Vagina (tissue), 2 donors: ENCODE measurements at places on chromosomes 4 and X.

DNA sequence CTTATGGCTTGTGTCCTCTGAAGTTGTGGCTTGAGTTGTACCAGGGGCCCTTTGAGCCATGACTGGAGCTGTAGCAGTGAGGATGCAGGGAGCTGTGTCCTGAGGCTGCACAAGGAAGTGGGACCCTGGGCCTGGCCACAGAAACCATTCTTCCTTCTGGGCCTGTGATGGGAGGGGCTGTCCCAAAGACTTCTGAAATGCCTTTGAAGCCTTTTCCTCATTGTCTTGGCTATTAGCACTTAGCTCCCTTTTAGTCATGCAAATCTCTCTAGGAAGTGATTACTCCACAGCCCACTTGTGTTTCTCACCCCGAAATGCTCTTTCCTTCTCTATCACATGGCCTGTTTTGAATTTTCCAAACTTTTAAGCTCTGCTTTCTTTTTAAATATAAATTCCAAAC is 92.4 kb downstream of the FHDC1 start:
- DNase-seq: no peak

DNA sequence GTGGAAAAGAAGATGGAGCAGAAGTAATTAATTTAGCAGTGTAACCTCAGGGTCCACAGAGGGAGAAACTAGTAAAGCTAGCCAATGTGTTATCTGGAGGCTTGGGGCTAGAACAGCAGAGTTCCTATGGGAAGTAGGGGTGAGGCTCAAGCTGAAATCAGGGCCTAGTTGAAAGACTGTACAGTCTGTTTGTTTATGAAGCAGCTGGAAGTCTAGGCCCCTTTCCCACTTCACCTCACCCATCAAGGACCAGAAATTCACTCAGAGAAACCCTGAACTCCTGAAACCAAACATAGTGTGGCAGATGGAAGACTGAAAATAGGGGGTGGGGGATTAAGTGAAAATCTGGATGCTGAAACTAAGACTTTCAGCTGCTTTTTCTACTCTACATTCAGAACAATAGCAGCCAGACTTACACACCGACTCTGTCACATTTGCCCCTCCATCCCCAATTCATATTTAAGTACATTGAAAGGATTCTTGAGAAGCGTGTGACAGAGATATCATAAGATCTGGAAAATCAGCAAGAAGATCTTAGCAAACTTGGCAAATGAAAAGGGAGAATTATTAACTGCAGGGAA is 32.6 kb upstream of the FAM241A start:
- no peak for DNase-seq

DNA sequence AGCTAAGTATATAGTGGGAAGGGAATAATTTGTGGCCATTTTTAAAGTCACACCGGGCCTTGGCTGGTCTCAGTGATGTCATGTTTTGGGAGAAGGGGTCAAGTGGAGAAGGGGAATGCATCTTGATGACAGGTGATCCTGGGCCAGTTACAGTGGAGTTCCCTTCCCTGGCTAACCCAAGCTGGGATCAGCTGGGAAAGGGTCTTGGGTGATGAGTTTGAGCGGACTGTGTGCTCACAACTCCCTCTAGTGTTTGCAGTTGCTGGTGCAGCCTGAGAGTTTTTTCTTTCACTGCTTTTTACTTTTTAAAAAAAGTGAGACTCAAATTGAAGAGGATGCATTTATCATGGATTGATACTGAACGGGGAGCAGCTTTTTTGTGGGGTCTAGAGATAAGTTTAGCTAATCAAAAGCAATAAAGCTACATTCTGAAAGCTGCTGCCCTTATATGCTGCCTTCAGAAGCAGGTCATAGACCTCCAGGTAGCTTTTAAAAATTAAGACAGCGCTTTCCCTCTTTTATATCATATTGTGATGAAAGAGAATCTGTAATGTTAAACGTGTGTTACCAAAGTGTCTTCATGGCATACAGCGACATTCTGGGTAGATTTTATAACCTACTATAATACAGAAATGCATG is 164.7 kb downstream of the DCLK2 start:
- no peak for DNase-seq

DNA sequence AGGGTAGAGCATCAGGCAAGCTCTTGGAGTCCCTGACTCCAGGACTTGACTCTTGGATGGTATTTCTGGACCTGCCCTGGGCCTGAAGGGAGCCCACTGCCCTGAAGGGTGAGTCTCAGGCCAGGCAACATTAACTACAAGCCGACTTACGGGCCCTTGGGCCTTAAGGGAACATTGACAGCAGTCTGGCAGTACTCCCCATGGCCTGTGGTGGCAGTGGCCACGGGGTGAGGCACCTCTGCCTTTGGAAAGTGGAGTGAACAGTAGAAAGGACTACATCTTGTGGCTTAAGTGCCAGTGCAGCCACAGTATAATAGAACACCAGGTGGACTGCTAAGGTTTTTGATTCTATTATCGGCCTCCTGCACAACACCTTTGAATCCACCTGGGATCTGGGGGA is 36.3 kb downstream of the SH3BGRL start:
- no peak for DNase-seq

GRCh38 chr4:111283066-111283677 is 660.3 kb upstream of the PITX2 start:
- no peak for DNase-seq

GRCh38 chr4:38424151-38424871 is 239.7 kb upstream of the KLF3 start:
- DNase-seq: no peak

DNA sequence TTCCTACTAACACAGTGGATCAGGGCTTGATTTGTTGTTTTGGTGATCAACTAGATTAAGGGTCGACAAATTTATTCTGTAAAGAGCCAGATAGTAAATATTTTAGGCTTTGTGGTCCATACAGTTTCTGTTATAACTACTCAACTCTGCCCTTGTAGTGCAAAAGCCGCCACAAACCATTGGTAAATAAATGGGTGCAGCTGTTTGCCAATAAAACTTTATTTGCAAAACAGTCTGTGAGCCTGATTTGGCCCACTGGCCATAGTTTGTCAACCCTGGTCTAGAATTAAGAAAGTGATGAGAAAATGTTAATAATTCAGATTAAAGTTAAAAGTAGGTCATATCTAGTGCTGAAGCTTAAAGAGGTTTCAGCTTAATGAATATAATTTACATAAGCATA is 84.0 kb upstream of the TRIM2 start:
- no peak for DNase-seq

- no peak for DNase-seq
Observed at GRCh38 chr4:184216515-184216914, 1.2 kb downstream of the ENPP6 start.

- DNase-seq: no peak
Observed at GRCh38 chr4:26272654-26273615, 47.9 kb upstream of the RBPJ start.

DNA sequence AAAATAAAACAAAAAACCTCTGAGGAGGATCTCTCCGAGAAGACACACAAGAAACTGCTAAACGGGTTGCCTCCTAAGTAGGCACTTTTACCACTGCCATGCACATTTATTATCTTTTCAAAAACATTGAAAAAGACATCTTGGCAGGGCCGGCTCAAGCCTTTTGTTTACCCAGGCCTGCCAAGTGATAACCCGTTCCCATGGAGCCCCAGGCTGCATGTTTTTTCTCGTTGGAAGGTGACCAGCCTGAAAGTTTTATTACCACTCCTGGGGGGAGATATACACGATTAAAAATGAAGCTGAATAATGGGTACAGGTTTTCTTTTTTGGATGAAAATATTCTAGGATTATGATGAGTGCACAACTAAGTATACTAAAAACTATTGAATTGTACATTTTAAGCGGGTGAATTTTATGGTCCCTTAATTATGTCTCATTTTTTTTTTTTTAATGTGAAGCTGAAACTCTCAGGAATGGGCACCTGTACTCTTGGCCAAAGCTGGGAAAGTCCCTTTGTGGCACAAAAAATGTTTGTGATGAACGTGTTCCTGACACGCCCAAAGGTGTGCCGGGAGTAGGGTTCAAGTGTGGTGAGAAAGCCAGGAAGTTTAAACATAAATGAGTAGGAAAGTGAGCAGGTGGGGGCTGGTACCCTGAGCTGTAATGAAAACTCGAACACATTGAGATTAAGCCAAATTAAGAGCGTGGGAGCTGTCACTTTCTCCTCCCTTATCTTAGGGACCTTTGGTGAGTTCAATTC is 1.5 kb upstream of the MAP7D2 start:
- DNase-seq: no peak

DNA sequence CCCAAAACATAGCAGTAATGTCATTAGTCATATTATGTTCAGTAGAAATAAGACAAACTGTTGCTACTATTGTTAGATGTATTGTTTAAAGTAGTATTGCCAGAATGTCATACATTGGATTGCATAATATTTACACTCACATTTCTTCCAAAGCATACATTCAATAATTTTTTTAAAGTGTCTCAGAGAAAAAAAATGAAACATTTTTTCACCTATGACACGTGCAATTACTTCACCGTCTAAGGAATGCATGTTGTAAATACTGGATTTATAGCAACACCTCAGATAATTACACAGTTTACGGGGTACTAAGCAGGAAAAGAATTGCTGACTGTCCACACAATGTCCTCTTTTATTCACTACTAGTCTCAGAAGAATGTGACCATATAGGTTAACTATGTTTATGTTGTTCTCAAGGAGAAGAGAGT is 162.1 kb downstream of the PCDH18 start:
- no peak for DNase-seq

DNA sequence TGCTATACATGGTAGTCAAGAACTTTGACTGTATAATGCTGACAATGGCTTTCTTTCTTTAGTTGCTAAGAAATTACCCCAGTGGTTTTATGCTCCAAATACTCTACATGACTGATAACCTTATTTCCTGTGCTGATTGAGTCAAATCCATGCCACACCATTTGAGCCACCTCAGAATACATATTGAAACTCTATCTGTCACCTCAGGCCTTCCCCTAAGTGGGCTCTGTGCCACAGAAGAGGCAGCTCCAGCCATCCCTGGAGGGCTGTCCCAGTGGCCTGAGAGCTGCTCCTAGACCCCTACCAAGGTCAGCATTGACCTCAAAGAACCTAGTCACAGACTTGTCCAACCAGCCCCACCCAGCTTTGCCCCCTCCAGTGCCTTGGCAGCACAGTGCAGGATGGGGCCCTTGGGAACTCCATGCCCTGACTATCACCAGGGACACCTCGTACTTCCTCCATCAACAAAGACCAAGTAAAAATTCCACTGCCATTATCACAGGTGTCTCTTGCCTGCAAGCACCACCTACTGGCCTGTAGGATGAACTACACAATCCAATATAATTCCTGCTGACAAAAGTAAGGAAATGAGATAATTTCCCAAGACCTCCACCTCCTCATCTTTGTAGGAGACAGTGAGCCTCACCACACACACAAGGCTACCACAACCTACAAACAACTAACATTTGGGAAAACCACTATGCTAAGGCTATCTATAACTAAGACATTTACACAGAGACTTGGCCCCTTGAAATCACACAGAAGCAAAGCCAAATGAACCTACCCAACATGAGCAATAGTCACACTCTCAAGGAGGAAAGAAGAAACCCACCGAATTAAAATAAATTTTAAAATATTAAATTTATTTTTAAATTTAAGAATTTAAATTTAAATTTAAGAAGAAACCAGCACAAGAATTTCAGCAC is 239.9 kb downstream of the NKX6-1 start:
- no peak for DNase-seq

- DNase-seq: no peak
Observed at GRCh38 chr4:176635372-176636261, 157.1 kb downstream of the VEGFC start.

GRCh38 chr4:96293806-96294205 is 453.9 kb downstream of the PDHA2 start:
- no peak for DNase-seq

DNA sequence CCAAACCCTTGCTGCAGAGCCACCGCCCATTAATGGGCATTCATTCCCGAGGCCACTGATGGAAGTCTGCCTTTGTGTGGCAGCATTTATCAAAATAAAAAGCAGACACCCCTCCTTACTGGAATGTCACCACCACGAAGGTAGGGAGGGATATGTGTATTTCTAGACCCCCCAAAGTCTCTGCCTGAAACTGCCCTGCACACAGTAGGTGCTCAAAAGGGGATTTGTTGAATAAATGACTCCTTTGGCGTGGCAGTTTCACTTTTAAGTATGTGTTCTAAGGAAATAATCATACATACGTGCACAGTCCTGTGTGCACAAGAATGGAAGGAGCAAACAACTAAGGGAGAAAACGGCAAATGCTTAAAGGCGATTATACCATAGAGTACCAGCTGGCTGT is 23.6 kb upstream of the GLOD5 start:
- no peak for DNase-seq

DNA sequence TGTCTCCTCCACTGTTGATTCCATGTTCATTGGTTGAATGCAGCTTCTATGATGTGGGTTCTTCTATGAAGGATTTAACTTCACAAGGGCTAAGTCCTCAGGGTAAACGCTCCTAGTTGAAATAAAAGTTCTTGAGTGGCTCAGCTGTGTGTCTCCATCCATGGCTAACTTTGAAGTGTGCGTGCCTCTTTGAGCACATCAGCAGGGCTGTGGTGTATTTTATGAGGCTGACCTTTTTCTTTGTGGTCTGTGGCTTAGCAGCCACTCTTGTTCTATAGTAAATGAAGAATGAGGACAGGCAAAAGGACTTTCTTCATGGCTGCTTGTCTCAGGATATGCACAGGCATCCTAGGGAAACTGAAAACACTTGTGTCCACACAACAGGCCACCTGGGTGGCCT is 88.5 kb downstream of the KIT start:
- DNase-seq: no peak

DNA sequence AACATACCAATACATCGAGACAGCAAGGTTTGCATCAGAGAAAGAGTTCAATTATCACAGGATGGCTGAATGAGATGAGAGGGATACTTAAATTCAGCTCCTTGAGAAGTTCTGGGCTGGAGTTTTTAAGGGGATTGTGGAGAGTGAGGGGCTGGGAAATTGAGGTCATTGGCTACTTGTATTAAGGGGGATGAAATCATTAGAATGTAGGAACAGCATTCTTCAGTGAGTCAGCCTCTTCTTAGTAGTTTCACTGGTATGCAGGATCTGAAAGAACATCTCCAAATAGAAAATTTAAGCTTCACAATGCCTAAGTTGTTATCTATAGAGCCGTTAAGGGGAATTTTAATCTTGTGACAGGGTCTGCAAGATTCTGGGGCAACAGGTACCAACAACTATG is 211.6 kb upstream of the TAPT1 start:
- DNase-seq: no peak

DNA sequence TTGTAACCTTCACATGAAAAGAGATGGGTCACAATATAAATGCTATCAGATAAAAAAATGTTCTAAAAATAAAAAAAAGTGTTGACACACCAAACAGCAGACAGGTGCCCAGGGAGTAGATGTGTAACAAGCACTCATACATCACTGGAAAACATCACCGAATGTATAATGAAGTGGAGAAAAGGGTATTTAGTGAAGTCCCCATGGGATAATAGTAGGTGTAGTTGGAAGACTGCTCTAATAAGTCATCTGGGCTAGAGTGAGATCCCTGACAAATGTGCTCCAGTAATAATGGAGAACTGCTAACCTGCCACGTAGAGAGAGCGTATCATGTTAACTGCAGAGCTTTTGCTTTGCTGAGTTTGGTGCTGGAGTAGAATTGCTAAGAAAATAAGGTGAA is 152.0 kb downstream of the GRIA2 start:
- no peak for DNase-seq

GRCh38 chr4:1416051-1416947 is 10.1 kb upstream of the NKX1-1 start:
- DNase-seq: no peak
